Large intestine (tissue), 12 donors: ENCODE measurements at places on chromosomes 6 and 20.

DNA sequence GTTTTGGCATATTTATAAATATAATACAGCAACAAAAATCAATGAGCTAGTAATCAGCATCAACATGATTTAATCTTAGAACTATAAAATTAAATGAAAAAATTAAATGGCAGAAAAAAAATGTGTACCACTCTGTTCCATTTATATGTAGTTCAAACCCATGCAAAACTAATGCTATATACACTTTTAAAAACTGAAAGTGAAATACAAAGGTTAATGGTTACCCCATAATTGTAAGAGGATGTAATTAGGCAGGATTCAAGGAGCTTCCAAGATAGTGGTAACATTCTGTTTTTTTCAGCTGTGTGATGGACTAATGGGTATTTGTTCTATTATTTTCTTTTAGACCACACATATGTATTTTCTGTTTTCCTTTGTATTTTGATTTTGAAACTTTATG, 492.1 kb downstream of the UTRN start:
- DNase-seq = no peak

- DNase-seq = no peak
Measured at GRCh38 chr6:108127826-108128225, 38.0 kb upstream of the NR2E1 start.

DNA sequence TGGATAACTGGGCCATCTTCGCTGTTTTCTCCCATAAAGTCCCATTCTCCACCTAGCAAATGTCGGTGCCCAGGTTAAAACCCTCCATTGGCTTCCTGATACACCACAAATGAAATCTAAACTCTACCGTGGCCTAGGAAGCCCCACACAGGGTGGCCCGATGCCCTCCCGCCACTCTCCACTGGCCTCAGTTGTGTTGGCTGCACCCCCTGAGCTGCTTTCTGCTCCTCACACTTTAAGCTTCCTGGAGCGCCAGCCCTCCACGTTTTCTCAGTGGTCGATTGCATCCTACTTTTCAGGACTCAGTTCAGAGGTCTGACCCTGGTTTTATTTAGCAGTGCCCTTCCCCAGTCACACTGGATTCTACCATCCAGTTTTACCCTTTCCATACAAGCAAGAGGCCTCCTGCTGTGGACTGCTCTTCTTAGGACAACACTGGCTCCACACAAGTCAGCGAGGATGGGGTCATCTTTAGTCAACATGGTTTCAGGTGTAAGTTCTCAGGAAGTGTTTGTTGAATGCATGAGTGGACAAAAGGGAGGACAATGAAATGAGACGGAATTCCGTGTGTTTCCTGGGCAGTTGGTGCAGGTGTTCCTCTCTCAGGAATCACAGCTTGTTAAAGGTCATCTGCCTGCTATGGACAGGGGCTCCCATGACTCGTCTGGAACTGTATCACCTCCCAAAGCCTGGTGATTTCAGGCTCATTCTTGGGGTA, 124.1 kb downstream of the SULF2 start:
- DNase-seq = no peak

DNA sequence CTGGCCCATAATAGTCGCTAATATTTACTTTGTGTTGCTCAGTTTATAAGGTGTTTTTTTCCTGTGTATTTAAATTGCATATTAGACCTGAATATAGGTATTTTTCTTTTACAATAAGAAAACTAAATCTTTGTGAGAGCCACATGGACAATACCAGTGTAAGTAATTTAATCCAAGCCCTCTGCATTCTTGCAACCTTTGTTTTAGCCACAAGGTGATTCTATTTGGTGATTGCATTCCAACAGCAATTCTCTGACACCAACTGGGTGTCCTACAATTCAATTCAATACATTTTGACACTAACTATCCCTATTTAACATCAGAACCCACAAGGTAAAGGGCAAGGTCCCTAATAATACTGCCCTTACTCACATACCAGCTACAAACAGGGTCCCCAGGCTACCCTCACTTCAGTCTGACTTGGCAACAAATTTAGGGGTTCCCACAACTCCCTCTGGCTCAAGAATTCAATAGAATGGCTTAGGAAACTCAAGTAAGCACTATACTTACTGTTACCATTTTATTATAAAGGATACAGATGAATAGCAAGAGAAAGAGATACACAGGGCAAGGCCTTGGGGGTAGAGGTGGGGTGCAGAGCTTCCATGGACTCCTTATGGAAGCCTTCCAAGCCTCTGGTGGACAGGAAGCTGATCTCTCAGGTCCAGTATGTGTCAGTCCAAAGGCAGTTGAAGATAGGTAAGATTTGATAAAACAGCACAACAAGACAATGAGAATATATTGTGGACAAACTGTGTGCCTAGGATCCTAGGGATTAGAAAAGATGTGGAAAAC, 169.3 kb downstream of the CD83 start:
- DNase-seq = no peak

- no peak for DNase-seq
Measured at GRCh38 chr6:6751266-6751596, 162.7 kb downstream of the LY86 start.

- peak; percentile 40 for DNase-seq
Measured at GRCh38 chr20:9919271-9920014, 80.6 kb upstream of the PAK5 start.

DNA sequence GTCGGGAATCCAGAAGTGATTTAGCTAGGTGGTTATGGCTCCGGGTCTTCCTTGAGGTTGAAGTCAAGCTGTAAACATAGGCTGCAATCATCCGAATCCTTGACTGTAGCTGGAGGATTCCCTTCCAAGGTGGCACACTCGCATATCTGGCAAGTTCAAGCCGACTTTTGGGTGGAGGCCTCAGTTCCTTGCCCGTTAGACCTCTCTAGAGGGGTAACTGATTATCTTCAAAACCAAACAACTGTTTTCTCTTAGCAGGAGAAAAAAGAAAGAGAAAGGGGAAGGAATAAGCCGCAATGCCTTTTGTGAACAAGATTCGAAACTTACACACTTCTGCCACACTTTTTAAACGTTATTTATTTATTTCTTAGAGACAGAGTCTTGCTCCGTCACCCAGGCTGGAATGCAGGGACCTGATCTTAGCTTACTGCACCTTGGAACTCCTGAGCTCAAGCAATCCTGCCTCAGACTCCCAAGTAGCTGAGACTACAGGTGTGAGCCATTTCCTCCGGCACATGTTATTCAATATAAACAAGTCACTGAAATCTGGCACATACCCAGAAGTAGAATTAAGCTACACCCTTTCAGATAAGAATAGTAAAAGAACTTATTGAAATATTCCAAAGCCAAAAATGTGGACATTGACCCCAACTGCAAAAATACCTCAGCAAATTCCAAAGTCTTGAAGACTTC, 76.3 kb downstream of the HFE start:
- peak; percentile 16 for DNase-seq

DNA sequence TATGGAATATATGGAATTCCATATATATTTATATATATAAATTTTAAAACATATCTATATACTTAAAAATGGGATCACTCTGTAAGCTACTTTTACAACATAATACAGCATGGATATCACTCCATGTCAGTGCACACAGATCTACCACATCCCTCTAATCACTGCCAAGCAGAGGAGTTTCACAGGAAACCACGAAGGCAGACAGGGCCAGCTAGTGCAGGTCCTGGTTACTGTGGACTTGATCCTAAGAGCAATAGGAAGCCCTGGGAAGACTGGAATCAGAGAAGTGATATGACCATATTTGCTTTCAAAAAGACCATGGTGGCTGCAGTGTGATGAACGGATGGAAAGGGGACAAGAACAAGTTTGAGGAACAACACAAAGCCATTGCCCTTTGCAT, 40.0 kb upstream of the NRN1 start:
- no peak for DNase-seq

DNA sequence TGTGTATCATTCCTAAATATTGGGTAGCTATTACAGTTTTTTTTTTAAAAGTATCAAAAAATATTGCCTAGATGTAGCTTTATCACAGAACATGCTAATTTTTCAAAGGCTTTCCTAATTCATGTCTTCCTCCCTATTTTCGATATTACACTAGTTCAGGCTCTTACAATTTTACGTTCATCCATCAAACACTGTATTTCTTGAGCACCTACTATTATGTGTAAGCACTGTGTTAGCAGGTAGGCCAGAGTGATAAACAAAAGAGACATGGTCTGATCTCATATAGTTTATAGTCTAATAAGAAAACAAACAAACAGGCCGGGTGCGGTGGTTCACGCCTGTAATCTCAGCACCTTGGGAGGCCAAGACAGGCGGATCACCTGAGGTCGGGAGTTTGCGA, 69.5 kb downstream of the FAM217A start:
- no peak for DNase-seq

DNA sequence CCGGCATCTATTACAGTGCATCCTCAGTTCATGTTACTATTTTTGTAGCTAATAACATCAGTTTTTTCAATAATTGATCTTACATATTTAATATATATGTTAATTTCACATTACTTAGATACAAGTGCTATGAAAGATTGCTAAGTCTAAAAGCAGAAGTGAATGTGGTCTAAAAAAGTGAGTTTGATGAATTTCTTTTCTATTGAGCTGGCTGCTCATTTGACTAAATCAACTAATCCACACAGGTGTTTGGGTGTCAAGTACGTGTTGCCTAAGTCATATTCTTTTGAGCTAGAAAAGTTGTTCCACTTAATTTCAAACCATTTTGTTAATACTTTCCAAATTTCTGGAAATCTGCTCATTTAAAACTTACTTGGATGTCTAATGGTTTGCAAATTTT, 46.6 kb upstream of the EZR start:
- no peak for DNase-seq

GRCh38 chr6:168272415-168273325, 46.9 kb downstream of the DACT2 start:
- peak; percentile 35 for DNase-seq

DNA sequence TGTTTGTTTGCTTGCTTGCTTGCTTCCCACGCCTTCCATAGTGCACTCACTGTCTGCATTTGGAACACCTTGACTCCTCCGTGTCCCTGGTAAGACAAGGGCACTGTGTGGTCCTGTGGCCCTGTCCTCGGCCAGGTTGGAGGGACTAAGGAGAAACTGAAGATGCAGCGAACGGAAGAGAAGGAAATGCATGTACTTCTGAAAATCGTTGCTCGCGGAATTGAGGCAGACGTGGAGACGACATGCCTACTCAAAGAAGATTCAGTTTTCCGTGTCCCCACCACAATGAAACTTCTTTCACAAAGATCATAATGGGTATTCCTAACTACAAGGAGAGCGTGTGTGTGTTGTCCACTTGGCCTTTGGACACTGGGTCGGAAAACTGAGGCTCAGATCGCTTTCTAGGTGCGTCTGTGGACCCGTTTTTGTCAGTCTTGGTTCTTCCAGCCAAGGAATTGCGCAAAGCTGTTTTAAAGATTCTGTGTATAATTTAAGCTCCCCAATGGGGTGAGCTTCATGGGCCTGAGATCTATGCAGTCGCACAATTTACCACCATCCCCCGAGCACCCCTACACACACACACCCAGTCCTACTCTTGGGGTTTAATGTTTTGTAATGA, 120.4 kb upstream of the ZNF184 start:
- DNase-seq = no peak

- DNase-seq = peak; percentile 32
Measured at GRCh38 chr6:125201961-125202729, 48.6 kb downstream of the TPD52L1 start.

- peak; percentile 75 for DNase-seq
Measured at GRCh38 chr20:33812152-33812849, 1.2 kb downstream of the CHMP4B start.

DNA sequence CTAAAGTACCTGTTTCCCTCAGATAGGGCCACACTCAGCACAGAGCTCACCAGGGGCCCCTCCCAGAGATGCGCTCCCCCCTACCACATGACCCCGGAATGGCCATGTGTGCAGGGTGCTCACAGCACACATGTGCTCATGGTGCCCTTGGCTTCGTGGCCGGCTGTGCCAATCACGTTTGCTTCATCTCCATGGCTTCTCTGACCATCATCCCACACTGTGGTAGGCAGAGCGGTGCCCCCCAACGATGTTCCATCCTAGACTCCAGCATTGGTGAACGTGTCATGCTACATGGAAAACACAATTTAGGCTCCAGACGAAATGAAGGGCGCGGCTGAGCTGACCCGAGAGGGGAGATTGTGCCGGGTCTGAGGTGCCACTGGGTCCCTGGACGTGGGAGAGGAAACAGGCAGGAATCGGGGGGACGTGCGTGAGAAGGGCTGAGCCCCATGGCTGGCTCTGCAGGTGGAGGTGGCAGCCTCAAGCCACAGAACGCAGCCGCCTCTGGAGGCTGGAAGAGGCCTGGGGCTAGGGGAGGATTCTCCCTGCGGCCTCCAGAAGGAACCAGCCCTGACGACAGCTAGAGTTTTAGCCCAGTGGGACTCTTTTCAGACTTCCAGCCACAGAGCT, 126.5 kb downstream of the DLL1 start:
- no peak for DNase-seq

- no peak for DNase-seq
Measured at GRCh38 chr6:135163440-135163738, 17.7 kb upstream of the MYB start.

GRCh38 chr6:37310966-37311365, 42.8 kb upstream of the RNF8 start:
- DNase-seq = no peak

DNA sequence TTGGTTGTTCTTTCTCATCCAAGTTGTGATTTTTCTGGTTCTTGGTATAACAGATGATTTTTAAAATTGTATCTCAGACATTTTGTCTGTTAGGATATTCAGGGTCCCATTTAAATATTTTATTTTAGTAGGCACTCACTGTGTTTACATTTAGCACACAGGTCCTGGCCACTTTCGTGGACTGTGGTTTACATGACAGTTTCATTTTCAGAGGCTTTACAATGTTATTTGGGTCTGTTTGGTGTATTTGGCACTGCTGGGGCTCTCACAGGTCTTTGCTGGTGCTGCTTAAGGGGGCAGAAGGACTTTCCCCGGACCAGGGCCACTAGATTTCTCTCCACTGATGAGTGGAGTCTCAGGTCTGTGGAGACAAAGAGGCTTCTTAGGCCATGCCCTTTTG, 75.5 kb upstream of the TGM3 start:
- DNase-seq = no peak

DNA sequence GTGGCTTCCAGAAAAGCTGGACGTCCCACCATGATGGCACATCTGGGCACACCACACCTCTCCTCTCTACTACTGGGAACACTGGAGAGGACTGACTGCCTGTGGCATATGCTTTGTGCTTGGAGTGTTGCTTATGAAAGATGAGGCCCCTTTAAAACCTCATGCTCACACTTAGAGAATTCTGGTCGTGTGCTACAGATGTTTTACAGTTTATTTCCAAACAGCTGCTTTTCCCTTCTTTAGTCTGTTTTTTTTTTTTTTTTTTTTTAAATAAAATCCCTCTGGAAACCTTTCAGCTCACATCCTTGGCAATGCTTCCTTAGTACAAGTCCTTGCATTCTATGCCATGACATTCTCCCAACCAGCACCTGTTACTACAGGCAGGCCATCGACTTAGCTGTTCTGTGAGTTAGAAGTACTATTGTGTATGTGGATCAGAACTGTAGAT, 60.3 kb downstream of the BMP6 start:
- DNase-seq = no peak
